ENCODE measurements at places on chromosomes 2 and 18.

GRCh38 chr2:228600265-228600664 lies 418.8 kb upstream of the SPHKAP start:
- H3K27me3 ChIP-seq, result no peaks in the 10 kb centered on the region
- DNase-seq, result no peak
- no peak overlapping the region for H3K27ac ChIP-seq
- H3K4me3 ChIP-seq, result no peak overlapping the region
- H3K36me3 ChIP-seq, result no peaks in the 10 kb centered on the region
- no peaks in the 10 kb centered on the region for H3K4me1 ChIP-seq

- H3K36me3 ChIP-seq, result peaks cover 6% of the 10 kb centered on the region
- H3K4me3 ChIP-seq, result no peak overlapping the region
- peak overlapping the region; percentile 38 for H3K27ac ChIP-seq
These were observed 21.7 kb downstream of the ACSL3 start for GRCh38 chr2:222882484-222882928.

- no peaks in the 10 kb centered on the region for H3K27me3 ChIP-seq
- no peak overlapping the region for H3K27ac ChIP-seq
- H3K4me1 ChIP-seq, result no peaks in the 10 kb centered on the region
These were observed 62.4 kb downstream of the PLB1 start for GRCh38 chr2:28558158-28558820.

GRCh38 chr2:162103443-162104009 lies 29.5 kb upstream of the DPP4 start:
- DNase-seq, result no peak
- H3K27me3 ChIP-seq, result no peaks in the 10 kb centered on the region
- no peaks in the 10 kb centered on the region for H3K4me1 ChIP-seq
- H3K27ac ChIP-seq, result no peak overlapping the region

DNA sequence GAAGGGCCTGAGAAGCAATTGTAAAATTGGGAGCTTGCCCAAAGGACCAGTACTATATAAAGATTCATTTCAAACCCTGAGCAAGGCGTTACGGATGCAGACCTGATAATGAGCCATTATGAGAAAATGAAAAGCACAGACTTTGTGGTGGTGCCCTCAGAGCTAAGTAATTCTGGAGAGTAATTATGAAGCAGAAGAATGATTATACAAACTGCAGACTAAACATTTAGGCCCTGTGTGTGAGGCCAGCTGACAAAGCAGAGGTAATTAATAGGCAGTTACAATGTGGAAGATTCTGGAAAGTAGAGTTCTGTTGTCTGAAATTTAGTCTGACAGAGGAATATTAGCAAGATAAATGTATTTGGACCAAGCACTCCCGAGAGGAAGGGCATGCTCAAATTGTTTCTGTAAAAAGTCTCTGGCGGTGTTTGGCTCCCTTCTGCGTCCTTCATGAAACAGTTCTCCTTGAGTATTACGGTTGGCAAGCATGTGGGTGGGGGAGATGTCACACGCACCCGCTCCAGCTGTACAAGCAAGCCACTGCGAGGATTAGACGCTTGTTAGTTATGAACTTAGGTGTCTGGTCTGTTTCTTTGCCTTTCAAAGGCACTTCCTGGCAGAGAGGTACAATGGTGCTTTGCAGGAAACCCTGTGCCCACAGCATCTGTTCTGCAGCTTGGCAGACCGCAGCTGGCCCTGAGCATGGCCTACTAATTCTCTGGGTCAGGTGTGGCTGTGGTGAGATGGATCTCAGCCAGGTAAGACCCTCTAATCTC lies 45.5 kb downstream of the CDC42EP3 start:
- peaks cover 6% of the 10 kb centered on the region for H3K36me3 ChIP-seq
- peak overlapping the region; percentile 61 for H3K4me3 ChIP-seq
- H3K4me1 ChIP-seq, result peaks cover 73% of the 10 kb centered on the region
- peak; percentile 59 for DNase-seq

Measured in central memory CD8-positive, alpha-beta T cell (primary cell).